NCI-H82 (cell line): ENCODE measurements at places on chromosomes 4 and X.

- DNase-seq, result peak; percentile 97
Observed at GRCh38 chr4:99563310-99564186, at the start of gene TRMT10A. Gene TRMT10A, minus strand, starts transcription at chr4:99564039. Its CDS starts 4,701 bp downstream, at chr4:99559338.

DNA sequence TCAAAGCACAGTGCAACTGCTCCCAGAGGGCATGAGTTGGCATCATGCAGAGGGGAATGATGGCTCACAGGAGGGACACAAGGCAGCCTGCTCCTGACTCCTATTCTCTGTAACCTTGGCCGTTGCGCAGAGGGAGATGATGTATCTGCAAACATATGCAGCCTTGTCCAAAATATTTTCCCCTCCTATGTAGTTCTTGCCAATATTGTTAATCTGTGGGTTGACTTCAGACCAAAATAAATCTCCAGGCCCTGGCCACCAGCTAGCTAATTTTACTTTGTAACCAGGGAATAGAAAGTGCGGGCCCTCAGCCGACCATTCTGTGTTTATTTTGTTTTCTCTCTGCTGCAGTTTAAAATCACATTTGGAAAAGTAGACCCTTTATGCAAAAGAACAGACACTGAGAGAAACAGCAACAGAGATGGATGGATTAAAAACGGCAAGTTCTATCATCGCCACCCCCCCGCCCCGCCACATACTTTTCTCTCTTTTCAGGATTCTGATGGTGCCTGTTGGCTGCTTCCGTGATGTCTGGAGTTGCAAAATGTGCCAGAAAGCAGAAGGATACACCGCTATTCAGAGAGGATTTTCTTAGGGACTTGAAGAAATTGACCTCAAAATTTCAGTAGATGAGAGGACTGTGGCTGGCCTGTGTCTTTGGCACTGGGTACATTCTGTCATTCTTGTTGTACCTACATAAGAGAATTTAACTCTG lies 185.3 kb upstream of the BCOR start:
- DNase-seq, result no peak

- no peak for DNase-seq
Observed at GRCh38 chr4:4613641-4614286, 71.9 kb upstream of the STX18 start.

DNA sequence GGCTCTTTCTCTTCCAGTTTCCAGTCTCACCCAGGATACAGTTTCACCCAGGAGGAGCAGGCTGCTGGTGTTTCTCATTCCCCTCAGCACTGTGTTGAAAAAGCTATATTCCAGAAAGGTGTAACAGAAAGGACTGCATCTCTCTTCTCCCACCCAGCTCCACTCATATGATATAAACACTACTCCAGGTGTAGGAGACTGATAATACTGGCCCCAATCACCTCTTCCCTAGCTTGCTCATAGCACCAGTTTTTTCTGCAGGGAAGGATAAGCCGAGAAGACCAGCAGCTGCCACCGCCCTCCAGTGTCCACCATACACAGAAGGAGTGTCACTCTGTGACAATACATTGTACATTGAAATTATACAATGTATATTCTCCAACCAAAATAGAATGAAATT lies 105.5 kb upstream of the STK26 start:
- no peak for DNase-seq

- peak; percentile 8 for DNase-seq
Observed at GRCh38 chrX:49075347-49075746, 1.5 kb upstream of the PRAF2 start.

GRCh38 chr4:102036619-102037376 lies 246.3 kb downstream of the BANK1 start:
- DNase-seq, result no peak

DNA sequence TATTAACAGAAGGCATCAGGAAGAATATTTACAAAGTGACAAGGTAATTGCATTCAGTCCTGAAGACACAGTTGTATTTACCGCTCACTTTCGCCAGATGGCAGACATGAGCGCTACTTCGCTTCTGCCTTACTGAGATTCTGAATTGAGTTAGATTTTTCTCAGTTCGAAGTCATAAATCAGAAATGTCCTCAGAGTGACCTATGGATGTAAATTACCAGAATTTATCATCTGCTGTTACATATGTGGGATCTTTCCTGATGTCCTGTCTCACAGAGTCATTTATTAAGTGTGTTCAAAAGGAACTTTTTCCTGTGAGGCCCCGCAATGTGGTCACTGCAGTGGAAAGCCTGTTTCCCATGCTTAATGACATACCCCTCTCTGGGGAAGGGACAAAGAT lies 97.3 kb upstream of the DCLK2 start:
- peak; percentile 59 for DNase-seq

- no peak for DNase-seq
Observed at GRCh38 chr4:44160776-44161367, 287.7 kb downstream of the KCTD8 start.

GRCh38 chr4:147950841-147951240 lies 219.0 kb downstream of the ARHGAP10 start:
- no peak for DNase-seq

DNA sequence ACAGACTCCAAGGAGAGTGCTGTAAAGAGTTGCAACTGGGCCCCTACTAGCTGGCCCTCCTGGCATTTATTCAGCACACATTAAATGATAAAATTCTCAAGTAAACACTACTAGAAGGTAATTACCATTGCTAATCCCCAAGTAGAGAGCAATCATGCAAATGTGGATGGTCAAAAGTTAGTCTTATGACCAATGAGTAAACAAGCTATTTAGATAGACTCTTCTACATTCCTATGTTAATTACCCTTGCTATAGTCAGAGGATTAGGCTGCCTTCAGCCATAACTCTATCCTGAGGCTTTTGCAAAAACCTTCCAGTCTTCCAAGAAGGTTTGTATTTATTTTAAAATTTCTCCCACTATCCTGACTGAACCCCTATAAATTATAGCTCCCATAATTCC lies 28.3 kb upstream of the HPGD start:
- DNase-seq, result no peak

DNA sequence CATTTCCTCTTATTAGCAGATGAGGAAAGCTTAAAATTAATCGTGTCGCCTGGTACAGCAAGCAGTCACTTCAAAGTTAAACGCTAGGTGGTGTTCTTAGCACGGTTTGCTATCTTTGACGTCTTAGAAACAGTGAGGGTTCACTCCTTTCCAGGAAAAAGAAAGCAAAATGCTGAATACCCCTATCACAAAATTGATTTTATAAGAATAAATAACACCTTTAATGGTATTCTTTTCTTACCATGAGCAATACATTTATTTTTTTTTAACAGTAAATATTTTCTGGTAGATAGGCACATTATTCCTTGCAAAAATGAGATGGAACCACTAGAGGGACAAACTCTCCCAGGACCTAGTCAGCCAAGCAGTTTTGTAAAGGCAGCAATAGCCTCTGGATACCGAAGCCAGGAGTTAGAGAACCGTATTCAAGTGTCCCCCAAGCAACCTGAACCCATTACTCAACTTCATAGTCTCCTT lies 153.9 kb downstream of the KDR start:
- DNase-seq, result peak; percentile 73

DNA sequence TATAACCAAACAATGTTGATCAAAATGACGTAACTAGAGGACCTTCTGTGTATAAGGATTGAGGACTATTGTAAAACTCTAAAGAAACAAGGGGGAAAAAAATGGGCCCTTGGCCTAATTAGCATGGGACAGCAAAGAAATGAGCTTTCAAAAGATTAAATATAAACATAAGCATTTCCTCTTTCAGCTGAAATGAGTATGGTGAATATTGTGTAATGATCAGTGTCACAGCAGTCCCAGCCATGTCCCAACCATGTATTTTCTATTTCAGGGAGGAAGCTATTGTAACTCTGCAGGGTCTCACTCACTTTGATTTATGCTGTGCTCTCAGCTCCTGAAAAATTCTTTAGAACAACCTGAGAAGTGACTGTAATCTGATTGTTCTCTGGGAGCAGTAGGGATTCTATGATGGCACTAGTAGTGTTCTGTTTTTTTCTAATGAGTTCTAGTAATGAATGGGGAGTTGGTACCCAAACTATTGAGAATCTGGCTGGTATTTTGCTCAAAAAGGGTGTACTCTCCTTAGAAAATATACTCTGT lies 25.8 kb downstream of the ANXA10 start:
- DNase-seq, result no peak

DNA sequence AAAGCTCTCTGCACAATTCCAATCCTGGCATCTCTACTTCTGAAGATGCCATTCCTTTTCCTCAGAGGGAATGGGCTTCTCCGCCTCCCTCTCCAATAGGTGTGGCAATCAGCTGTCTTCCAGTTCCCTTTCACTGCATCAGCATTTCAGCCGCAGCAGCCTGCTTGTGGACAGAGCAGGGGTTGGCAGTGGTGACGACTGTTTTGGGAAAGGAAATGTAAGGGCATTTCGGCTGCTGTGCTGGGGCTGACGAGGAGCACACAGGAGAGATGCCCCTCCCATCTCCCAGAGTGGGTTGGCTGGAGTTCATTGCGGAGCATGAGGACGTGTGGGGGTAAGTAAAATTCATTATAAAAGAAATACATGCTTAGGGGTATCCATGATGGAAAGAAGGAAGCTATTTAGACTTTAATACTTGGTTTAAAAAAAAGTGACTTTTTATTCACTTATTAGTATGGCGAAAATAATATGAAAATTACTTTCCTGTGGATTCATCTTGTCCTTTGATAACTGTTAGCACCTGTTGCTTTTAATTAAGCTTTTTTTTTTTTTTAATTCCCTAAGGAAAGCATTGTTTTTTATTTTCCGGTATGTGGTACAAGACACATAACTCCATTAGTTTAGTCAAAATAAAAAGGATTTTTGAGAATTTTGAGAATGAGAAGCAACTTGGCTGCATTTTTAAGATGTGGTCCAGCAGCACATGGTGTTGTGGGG lies at the start of gene LIMCH1:
LIMCH1 (plus strand) TSS at position 141 of the 717 bp plus-strand sequence. CDS start 67,839 bp downstream, outside the sequence.
- DNase-seq, result no peak

- no peak for DNase-seq
Observed at GRCh38 chrX:112163906-112164305, 81.3 kb upstream of the TRPC5 start.

DNA sequence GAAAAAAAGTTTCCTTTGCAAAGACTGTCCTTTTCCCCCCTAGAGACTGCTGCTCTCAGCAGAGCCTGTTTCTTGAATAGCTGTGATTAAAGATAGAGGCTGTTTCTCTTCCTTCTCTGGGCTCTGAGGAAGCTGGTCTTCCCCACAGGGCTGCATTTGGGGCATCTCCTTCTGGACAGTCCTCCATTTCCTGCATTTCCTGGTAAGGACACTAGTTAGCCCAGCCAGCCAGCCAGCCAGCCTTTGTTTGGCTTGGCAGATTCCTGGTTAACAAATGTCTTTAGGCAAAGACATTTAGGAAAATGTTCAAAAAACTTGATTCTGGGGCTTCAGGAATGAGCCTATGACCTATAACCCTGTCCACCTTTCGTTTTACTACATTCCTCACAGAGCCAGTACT lies 34.0 kb upstream of the PLAC1 start:
- DNase-seq, result no peak

GRCh38 chr4:86184216-86184900 lies 175.5 kb downstream of the MAPK10 start:
- no peak for DNase-seq

- DNase-seq, result no peak
Observed at GRCh38 chr4:81060587-81061343, 30.3 kb downstream of the BMP3 start.

GRCh38 chrX:17878028-17878670 lies 17.1 kb upstream of the RAI2 start:
- DNase-seq, result no peak

GRCh38 chr4:174999407-174999806 lies 81.2 kb downstream of the ADAM29 start:
- DNase-seq, result no peak

- no peak for DNase-seq
Observed at GRCh38 chr4:99961711-99962110, 11.6 kb upstream of the H2AZ1 start.

DNA sequence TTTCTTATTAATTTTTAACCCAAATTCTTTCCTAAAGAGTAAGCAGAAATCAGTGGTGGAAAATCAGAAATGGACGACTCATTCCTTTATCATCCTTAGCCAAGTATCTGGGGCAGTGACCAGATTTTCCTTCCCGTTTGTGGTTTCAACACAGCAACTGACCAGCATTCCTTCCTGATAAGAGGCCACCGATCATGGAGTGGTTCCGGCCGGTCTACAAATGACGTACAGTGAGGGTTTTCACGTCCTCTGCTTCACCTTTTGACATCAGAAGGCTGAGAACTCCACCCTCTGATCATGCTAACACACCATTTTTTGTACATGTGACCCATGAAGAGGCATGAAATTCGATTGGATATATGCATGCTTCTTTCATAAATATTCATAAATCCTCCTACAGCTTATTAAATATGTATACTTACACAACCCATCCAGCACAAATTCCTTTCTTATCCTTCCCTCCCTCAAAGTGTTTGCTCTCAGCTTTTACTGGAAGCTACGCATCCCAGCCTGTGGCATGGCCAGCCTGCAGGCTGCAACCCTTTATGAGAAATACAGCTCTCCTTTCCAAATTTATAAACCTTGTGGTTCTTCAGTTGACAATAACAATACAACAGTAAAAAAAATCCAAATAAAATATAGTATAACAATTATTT lies 173.0 kb upstream of the CASK start:
- DNase-seq, result no peak

DNA sequence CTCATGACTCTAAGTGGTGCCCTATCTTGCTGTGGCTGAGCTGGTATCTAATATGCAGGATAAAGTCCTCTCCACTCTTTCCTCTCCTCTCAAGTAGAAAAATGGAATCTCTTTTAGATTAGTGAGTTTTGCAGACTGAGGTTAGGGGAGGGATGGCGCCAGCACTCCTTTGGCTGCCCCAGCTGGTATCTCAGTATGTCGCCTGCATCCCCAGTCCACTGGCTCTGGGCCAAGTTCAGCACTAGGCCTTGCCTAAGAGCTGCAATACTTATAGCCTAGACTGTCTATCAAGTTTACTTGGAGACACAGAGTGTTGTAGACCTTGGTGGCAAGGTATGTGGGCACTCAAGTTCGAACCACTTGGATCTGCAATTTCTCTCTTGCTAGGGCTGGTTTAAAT lies 351.3 kb downstream of the NAP1L3 start:
- peak; percentile 25 for DNase-seq

DNA sequence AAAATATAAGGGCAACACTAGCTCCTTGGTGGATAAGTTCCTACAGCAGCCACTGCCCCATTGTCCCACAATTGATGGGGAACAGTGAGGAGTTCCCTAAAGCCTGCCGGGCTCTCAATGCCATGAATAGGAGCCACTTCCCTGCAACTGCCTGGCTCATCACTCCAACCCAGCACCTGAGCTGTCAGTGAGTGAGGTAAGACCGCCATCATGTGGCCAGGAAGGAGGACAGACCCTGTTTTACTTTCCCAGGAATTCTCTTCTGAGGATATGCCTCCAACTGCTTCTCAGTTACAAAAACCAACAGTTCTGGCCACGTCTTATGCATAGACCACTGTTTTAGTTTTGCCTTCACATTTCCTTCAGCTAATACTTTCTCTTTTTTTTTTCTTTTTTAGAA lies 45.5 kb downstream of the SRPX start:
- DNase-seq, result peak; percentile 72

- no peak for DNase-seq
Observed at GRCh38 chr4:5967783-5968182, 50.4 kb downstream of the C4orf50 start.
